GM12878 (cell line): ENCODE measurements at places on chromosomes 12 and 14. TPM values are rescaled to one million over a fixed set of nuclear protein-coding genes. Genes with fewer than 3 reads are reported as not detected.

- DNase-seq, result no peak
These were observed 50.7 kb upstream of the DLK1 start for GRCh38 chr14:100675699-100676684.

DNA sequence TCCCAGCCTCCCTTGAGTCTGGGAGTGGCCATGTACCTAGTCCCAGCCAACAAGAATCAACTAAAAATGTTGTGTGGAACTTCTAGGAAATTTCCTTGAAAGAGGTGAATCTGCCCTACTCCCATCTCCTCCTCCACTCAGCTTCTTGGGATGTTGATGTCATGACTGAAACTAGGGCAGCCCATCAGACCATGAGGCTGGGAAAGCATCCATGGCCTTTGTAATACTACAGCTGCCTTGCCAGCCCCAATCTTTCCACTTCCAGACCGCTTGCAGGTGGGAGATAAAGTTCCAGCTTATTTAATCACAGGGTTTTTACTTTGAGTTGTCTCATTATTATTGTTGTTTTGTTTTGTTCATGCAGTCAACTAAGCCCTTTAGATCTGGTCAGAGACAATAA is 170.3 kb upstream of the LMNTD1 start:
- DNase-seq, result no peak

GRCh38 chr14:90491911-90492531 is 95.2 kb downstream of the CALM1 start:
- no peak for DNase-seq

DNA sequence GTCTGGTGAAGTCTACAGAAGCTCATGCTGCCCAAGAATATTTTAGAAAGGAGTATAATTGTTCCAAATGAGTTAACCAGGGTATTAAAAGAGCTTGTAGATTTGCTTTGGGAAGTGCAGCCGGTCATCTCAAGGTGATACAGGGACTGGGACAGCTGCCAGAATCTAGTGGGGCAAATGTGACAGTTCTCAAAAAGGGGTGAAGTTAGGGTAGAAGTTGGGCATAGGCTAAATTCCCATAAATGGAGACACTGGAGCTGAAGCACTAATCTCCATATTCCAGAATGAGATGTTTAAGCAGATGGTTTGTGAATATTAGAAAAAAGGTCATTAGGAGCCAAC is 94.7 kb downstream of the ANO6 start:
- no peak for DNase-seq

- no peak for DNase-seq
These were observed 5.2 kb downstream of the FRS2 start for GRCh38 chr12:69475237-69475975.

DNA sequence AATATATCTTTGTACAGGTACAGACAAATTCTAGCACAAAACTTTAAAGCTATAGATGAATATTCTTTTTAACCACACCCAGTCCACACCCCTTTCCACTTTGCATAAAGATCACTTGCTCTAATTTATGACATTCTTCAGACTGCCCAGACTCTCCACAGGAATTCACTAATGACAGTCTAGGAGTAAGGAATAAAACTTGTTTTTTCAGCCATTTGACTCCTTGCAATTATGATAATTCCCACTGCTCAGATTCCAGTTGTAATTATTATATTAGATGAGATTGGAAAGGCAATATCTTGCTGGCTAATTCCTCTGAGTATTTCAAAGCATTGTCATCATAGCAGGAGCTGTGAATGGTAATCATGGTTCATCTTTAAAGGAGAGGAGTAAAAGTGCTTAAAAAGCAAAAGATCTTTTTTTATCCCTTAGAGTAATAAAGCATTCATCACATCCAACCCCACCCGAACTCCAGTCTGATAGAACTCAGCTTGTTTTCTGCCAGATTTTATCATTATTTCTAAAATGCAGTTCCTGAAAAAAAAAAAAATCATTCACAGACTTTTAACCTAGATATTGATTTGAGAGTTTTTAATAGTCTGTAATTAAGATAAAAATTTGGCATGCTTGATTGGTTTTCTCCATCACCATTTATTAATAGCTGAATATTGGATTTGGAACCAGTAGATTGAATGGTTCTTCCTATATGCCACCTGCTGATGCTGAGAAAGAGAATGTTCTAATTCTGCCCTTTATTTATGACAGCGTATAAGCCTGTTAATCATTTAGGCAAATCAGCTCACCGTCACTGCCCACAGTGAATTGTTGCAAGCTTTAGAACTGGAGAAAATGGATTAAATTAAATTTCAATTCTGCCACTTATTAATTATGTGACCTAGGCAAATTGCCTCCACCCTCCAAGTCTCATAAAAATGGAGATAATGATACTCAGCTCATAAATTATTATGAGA is 93.9 kb upstream of the RASSF8 start:
- no peak for DNase-seq

- no peak for DNase-seq
These were observed 85.0 kb downstream of the SYNE3 start for GRCh38 chr14:95431199-95432143.

GRCh38 chr12:106976668-106977067 is 10.3 kb downstream of the MTERF2 start:
- no peak for DNase-seq

- DNase-seq, result no peak
These were observed 10.6 kb downstream of the DDX54 start for GRCh38 chr12:113174461-113175384.

GRCh38 chr14:24072881-24073877 is 1.8 kb downstream of the CPNE6 start:
- no peak for DNase-seq

GRCh38 chr14:66649498-66649897 is 141.6 kb downstream of the GPHN start:
- peak; percentile 79 for DNase-seq

DNA sequence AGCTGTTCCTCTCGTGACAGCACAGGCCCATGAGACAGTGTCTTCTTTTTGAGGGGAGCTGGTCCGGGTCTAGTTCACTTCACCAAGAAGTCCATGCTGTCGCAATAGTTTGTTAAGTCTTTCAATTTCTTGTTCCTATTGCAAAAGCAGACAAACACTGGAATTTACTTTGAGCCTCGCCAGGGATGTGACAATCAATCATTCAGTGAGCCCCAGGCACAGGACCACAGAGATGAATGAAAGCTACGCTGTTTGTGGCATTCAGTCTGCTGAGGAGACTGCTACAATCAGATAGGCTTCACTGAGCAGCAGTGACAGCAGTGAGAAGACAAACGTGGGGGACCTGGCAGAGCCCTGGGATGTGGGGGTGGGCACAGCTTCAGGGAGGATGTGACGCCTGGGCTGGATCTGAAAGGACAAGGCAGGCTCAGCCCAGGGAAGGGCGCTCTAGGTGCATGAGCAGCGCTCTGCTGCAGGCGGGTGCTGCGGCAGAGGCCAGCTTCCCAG is 35.5 kb downstream of the TCTN1 start:
- no peak for DNase-seq

DNA sequence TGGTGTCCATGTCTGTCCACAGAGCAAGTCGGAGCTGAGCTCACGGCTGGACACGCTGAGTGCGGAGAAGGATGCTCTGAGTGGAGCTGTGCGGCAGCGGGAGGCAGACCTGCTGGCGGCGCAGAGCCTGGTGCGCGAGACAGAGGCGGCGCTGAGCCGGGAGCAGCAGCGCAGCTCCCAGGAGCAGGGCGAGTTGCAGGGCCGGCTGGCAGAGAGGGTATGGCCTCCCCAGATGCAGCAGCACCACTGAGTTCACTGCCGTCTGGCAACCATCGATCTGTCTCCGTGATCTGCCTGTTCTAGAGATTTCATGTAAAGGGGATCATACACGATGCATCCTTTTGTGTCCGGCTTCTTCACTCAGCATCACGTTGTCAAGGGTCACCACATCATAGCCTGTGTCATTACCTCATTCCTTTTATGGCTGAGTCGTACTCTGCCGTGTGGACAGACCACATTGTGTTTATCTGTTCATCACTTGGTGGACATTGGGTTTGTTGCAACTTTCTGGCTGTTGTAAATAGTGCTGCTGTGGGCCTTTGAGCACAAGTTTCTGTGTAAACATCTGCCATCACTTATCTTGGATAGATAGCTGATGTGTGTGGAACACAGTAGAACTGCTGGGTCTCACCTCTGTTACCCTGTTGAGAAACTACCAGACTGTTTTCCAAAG is 21.9 kb downstream of the HIP1R start:
- no peak for DNase-seq

GRCh38 chr12:90593596-90594295 is 361.2 kb downstream of the CCER1 start:
- no peak for DNase-seq

DNA sequence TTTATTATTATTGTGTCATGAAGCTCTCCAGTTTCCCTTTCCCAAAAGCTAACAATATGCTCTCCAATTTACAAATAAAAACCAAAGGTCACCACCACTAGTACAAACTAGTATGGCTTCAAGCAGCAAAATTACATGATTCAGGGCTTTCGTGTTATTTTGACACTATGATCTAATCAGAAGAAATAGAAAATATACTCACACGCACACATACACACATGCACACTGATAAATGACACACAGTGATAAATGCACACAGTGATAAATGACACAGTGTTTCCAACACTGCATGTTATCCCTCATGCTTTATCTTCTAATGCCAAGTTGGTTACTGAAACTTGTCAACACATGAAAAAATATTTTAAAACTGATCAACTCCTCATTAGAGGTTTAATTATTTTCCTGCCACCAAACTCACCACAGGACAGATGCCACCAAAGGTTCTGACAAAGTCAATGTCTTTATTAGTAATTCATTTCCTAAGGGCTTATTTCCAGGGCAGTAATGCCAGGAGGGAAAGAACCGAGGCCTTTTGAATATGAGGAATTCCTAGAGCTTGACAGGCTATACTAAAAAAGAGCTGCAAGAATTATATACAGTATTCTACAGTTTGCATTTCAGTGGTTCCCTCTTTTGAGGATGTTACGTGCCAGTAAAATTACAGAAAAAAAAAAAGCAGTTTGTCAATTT is 82.4 kb downstream of the PPP2R5E start:
- DNase-seq, result no peak

- DNase-seq, result no peak
These were observed 220.0 kb upstream of the EGLN3 start for GRCh38 chr14:34170882-34171281.

GRCh38 chr12:81896771-81897170 is 137.6 kb upstream of the PPFIA2 start:
- no peak for DNase-seq

GRCh38 chr14:52922656-52923055 is 28.2 kb downstream of the FERMT2 start:
- no peak for DNase-seq

DNA sequence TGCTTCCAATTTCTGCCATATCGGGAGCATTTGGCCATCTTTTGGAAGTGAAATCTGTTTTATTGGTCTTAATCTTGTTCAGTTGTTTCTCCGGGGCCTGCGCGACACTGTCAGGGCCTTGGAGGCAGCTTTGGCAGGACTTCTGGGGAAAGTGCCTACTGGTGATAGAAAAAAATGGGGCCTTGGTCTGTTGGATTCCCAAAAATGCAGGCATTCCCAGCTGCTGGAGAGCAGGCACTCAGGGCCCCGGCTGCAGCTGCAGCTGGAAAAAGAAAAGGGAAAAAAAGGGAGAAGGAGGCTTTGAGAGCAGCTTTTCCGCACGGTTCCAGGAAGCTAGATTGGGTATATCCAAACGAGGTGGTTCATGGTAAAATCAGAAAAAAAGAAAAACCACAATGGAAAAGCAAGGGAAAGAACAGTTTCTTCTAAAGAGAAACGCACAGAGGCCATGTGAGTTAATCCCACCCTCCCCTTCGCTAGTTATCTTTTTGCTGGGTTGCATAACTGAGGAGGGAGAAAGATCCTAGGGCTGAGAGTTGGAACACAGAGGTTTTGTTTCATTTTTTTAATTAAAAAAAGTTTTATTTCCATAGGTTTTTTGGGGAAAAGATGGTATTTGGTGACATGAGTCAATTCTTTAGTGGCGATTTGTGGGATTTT is 134.7 kb upstream of the RFLNA start:
- no peak for DNase-seq

DNA sequence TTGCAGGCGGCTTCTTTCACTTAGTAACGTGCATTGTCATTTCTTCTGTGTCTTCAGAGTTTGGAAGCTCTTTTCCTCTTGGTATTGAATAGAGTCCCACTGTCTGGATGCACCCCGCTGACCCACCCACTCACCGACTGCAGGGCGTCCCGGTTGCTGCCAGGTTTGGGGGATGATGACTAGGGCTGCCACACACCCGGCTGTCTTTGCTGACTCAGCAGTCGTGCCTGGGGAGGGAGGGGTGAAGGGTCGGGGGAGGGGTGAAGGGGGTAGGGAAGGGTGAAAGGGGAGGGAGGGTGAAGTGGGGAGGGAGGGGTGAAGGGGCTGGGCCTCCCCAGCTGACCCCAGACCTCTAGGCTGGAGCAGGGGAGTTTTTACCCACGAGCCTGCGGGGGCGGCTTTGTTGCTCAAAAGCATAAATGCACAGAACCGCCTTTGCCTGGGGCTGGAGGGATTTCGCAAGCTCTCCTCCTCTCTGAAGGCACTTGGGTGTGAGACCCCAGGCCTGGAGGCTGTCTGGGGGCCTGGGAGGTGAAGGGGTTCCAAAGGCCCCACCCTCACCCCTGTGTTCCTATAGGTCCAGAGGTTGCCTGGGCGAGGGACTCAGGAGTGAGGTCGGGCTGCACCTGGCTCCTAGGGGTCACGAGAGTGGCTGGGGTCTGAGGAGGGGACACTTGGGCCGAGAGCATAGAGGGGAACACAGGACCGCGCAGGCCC is 31.3 kb upstream of the ULK1 start:
- no peak for DNase-seq

DNA sequence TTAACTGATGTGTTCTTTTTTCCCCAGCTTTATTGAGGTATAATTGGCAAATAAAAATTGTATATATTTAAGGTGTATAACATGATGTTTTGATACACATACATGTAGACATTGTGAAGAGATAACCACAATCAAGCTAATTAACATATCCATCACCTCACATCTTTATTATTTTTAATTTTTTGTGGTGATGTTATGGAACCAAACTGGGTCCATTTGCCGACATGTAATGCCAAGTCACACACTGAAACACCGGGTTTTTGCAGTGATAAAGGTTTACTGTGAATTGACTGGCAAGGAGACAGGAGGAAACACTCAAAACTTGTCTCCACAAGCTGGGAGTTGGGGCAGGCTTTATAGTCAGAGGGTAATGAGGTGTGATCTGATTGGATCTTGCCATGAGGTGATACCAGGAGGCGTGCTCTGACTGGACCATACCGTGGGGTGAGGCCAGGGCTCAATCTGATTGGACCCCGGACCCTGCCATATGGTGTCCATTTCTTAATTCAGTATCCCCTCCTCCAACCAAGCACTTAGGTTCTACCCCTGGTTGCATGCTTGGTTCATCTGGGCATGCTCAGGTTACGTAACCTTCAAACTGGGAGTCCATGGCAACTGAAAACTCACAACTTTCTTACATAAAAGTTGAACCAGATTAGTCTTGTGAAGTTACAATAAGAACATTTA is 11.8 kb upstream of the WSCD2 start:
- DNase-seq, result no peak

GRCh38 chr12:58408516-58408915 is 467.1 kb downstream of the ATP23 start:
- no peak for DNase-seq

Gene TUNAR
- total RNA-seq, result not detected in 2 replicates

Gene MUCL1
- not detected in 2 replicates for total RNA-seq

Gene KRT79
- not detected in 2 replicates for total RNA-seq

Gene CAPZA3
- not detected in 2 replicates for total RNA-seq

Gene KRT78
- total RNA-seq, result not detected in 2 replicates

Gene ACACB
- total RNA-seq, result 0.88 and 1.4 TPM in 2 replicates

Gene RTN1
- total RNA-seq, result 0.27 TPM in 1 of 2 replicates, not detected in the other

Gene SLC8B1
- total RNA-seq, result 6.9 and 9.5 TPM in 2 replicates

Gene SERPINA1
- 5.1 and 6.6 TPM in 2 replicates for total RNA-seq

Gene LRP1-AS
- not detected in 2 replicates for total RNA-seq

Gene SDR9C7
- total RNA-seq, result not detected in 2 replicates

Gene PRB2
- not detected in 2 replicates for total RNA-seq

Gene UBE3B
- total RNA-seq, result 17.4 and 19.1 TPM in 2 replicates

Gene IL22
- not detected in 2 replicates for total RNA-seq
